ENCODE measurements at places on chromosomes 3 and 15.

DNA sequence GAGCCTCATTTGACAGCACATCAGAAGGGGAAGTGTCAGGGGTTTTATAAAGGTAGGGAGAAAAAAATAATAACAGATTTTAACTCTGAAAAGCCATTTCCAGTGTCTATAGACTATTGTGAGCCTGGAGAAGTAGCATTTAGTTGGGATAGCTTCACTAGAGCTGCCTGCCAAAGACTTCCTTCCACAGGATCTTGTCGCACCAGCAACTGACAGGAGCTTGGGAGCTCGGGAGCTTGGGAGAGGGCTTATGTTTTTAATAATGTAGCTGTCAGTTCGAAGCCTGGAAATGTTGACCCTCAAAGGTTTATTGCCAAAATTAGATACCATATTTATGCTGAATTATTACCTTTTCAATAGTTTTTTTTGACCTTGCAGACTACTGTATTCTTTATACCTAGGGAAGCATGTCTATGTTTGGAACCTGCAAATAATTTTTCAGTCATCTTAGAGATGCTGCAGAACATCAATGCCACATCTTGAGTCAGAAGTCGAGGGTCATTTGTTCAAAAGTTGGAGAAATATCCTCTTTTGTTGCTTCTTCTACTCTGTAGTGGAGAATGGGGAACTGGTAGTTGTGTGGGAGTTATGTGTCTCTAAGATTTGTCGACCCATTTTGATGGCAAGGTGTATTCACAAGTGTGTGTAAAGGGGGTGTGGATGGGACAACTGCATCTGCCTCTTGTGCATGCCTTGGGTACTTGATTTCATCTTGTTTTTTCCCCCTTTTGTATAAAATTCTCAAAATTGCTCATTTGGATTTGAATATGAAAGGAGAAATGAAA, 41.7 kb downstream of the ARPP21 start:
- DNase-seq = no peak

- no peak for DNase-seq
Measured at GRCh38 chr3:140103166-140103565, 168.2 kb downstream of the CLSTN2 start.

- DNase-seq = no peak
Measured at GRCh38 chr3:134938029-134938525, 143.0 kb downstream of the EPHB1 start.

GRCh38 chr3:155382396-155383042, 89.0 kb upstream of the STRIT1 start:
- peak; percentile 62 for DNase-seq

- DNase-seq = no peak
Measured at GRCh38 chr3:66401675-66402491, 98.9 kb downstream of the LRIG1 start.

- DNase-seq = no peak
Measured at GRCh38 chr15:66929843-66930402, 135.5 kb upstream of the SMAD3 start.

DNA sequence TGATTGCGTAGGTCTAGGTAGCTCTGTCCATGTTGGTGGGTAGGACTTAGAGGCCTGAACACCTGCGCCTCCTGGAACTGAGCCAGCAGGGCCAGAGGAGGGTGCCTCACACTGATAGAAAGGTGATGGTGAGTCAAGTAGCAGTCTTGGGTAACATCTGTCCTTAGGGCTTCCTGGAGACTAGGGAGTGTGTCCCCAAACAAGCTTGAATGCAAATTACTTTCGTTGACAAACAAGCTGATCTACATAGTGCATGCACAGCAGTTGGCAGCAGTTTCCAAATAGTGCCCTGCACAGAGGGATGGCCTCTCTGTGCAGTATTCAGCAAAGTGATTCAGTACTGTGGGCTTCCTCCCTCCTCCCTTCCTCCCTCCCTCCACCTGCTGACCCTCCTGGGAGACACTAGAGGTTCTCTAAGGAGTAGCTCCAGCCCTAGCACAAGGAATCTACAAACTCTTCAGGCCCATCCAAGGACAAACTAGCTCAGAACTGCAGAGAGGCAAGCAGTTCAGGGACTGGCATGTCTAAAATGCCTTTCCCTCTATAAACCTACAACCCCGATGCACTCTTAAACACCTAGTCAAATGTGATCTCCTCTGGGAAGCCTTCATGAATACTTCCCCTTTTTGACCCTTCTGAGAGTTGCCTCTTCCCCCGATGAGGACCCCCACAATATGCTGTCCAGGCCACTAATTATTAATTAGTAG, 61.0 kb downstream of the TLE3 start:
- DNase-seq = no peak

DNA sequence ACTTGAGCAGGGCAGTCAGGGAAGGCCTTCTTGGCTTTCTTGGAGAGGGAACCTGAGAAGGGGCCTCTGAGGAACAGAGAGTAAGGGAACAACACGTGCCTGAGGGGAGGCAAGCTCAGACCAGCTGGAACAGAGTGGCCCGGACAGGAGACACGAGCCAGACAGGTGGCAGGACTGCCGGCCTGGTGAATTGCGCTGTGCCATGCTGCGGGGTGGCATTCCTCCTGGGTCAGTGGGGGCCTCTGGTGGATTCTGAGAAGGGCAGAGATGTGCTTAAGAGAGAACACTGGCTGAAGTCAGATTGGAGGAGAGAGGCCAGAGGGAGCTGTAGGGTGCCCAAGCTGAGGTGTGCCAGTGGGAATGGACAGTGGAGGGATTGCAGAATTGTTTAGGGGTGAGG, 4.9 kb downstream of the CHAC1 start:
- DNase-seq = no peak

GRCh38 chr15:30978328-30978727, 13.1 kb downstream of the MTMR10 start:
- DNase-seq = no peak

DNA sequence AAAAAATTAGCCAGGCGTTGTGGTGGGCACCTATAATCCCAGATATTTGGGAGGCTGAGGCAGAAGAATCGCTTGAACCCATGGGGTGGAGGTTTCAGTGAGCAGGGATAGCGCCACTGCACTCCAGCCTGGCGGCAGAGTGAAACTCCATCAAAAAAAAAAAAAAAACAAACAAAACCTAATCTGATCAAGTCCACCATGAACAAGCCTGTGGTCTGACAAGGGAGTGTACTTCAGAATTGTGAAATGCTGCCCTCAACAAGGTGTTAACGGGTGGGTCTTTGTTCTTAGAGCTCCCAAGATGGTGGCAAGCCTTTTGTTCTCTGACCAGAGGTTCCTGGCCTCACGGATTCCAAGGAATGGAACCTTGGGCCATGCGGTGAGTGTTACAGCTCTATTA, 24.2 kb upstream of the SLC30A4 start:
- DNase-seq = no peak

- DNase-seq = peak; percentile 38
Measured at GRCh38 chr3:14480207-14481017, 59.7 kb downstream of the GRIP2 start.

DNA sequence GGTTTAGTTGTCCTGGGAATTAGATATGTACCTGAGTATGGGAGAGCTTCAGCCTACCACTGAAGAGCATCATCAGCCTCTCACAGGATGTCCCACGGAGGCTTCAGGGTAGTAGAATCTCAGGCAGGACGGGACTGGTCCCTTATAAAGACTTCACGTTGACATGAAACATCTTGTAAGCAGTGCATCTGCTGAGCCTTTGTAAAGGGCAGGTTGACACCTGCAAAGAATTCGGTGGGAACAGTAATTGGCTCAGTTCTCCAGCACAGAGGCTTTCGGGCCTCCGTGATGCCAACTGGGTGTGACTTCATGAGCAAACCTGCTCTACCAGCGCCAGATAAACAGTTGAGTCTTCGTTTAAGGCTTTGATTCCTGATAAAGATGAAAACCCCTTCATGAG, 26.9 kb upstream of the AVEN start:
- DNase-seq = no peak

GRCh38 chr15:26635614-26636013, 137.3 kb downstream of the GABRB3 start:
- DNase-seq = no peak

- no peak for DNase-seq
Measured at GRCh38 chr15:90994059-90994416, 297 bp downstream of the PRC1 start.

DNA sequence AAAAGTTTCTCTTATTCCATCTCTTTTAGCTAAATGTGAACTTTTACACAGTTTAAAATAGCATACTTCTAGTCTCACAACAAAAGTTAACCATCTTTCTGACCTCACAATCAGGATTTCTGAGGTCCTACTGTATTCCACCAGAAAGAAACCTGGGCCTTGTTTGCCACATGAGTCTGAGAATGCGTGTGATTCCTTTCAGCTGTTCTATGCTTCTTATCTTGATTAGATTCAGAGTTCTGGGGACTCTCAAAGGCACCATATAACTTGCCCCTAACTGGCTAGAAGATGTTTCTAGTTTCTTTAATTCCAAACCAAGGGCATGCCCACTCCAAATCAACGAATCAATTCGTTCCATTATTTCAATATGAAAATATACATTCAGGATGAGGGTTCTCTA, 131.1 kb downstream of the ATP8B4 start:
- no peak for DNase-seq

GRCh38 chr15:71136159-71136783, 21.0 kb downstream of the THSD4 start:
- peak; percentile 93 for DNase-seq

- no peak for DNase-seq
Measured at GRCh38 chr15:36877796-36878683, 222.3 kb downstream of the MEIS2 start.

DNA sequence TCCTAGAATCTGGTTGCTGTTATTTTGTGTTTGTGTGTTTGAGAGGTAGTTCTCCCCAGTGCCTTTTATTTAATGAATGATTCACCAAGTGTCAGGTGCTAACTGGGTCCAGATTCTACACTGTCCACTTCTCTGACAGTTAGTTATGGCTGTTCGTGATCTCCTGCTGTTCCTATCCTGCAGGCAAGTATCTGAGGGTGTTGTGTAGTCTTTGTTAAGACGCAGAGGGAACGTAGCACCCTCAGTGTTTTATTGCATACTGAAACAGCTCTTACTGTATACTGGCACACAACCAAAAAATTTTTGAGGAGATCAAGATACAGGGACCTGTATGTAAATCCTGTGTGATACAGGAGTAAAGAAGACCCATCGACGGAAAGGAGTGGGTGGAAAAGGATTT, 1271.3 kb downstream of the ROBO1 start:
- DNase-seq = no peak

- DNase-seq = peak; percentile 95
Measured at GRCh38 chr15:39455471-39455991, 125.3 kb upstream of the THBS1 start.

GRCh38 chr3:185114756-185115155, 38.1 kb downstream of the C3orf70 start:
- no peak for DNase-seq

DNA sequence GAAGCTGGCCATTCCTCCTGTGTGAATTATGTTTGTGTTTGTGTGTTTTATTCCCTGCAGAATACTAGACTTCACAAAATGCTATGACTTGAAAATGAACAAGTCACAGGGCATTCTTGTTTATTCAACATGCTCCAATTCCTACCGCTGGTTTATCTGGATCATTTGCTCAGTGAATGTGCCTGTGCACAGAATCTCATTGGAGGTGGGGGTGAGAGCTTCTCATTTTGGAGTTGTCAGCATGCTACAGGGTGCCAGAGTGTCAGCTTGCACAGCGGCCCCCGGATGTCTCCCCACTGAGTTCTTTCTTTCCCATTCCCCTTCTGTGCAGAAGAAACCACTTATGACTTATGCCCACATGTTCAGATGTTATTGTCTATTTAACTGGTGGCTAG, 428.7 kb downstream of the ROBO2 start:
- DNase-seq = no peak

- peak; percentile 67 for DNase-seq
Measured at GRCh38 chr3:9067352-9067975, 104.2 kb upstream of the RAD18 start.

DNA sequence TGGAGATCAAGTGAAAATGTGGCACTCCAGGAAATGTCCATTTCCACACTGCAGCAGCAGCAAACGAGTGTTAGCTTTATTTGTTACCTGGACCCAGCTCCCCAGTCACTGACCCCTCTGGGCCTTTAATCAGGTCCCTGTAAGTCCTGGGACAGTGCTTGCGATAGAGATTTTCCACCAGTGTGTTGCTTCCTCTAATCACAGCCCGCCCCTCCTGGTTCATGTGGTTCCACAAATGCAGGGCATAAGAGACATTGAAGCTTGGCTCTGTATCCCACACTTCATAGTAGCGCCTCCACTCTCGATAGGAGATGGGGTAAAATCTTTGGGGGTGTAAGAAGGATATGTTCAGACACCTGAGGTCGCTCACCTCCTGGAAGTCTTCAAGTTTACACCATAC, 8.0 kb downstream of the A4GNT start:
- DNase-seq = no peak

- DNase-seq = no peak
Measured at GRCh38 chr15:29125382-29126207, 144.0 kb downstream of the NSMCE3 start.

DNA sequence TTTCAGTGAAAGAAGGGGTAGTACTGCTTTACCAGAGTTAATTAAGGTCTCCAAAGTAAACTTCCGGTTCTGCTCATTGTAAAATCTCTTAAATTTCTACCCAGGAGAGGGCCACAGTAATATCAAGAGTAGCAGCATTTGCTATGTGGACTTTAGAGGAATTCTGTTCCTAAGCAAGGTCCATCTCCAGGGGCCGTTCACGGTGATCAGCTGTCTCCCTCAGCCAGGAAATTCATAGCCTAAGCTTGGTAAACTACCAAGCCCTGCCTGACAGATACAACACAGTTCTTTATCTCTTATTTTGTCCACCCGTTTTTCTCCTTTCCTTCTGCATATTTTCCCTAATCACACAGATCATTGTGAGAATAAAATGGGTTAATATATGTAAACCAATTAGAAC, 2.3 kb downstream of the DUT start:
- DNase-seq = no peak

GRCh38 chr3:7841451-7841850, 660.2 kb upstream of the LMCD1 start:
- no peak for DNase-seq

DNA sequence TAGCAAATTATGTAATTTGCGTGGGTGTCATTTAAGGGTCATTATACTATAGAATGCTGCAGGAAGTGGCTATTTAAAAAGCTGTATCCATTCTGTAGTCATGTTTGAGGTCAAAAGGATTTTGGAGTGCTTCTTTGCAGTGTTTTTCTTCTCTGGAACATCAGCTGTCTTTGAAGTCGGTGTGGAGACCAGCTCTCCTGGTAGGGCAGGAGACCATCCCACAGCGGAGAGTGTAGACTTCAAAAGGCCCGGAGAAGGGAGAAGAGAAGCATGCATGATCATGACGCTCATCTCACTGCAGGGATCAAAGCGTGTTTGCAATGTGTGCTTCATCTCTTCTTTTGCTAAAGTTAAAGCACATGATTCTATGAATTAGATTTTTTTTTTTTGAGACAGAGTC, 19.9 kb downstream of the PXK start:
- no peak for DNase-seq

Data from fibroblast of skin of abdomen (primary cell).